ENCODE measurements at places on chromosomes 4 and X.

GRCh38 chr4:77100234-77100633 is 24.4 kb upstream of the CCNI start:
- DNase-seq = no peak

- DNase-seq = no peak
Observed at GRCh38 chrX:52556741-52557140, 39.9 kb upstream of the XAGE1B start.

DNA sequence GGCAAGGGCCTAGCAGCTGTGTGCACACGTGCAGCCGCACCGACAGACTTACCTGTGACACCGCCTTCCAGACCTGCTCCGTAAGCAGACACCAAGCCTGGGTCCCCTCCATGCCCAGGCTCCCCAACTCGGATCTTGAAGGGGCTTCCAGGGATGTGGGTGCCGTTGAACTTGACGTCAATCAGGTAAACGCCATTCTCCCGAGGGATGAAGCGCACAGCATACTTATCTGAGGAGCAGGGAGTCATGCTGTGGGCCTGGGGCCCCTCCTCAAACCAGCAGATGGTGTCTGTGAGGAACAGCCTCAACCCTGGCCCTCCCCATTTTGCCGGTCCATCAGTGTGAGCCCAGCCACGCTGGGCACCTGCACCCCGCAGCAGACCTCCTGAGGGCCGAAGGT is 24.5 kb downstream of the FLNA start:
- DNase-seq = no peak

DNA sequence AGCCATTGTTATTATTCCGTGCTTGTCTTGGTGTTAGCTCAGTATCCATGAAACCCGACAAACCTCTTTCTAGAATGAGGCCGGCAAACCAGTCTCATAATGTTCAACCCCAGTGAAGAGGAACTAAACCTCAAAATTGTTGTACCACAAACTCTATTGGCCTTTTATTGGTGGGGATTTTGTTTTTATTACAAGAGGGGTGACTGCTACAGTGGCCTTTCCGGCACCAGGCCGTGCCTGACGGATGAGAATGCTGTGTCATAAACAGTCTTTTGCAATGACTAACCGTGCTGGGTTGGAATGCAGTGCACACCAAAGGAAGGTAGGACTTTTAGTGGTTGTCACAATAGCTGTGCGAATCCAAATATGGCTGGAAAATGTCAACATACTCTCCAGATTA is 60.8 kb downstream of the SHROOM2 start:
- no peak for DNase-seq

DNA sequence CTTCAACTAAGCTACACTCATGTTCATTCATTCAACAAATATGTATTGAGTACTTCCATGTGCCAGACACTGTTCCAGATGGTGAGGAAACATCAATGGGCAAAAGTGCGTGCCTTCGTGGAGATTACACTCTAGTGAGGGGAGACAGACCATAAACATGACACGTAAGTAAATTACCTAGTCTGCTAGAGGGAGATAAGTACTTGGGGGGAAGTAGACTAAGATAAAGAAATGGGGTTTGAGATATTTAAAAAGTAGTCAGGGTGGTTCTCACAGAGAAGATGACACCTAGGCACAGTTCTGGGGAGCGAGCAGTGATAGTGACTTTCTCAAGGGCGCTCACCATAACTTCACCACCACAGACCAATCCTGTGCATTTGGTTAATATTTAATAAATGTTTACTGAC is 11.7 kb downstream of the JCHAIN start:
- no peak for DNase-seq

GRCh38 chr4:150682126-150682525 is 100.2 kb downstream of the MAB21L2 start:
- no peak for DNase-seq

DNA sequence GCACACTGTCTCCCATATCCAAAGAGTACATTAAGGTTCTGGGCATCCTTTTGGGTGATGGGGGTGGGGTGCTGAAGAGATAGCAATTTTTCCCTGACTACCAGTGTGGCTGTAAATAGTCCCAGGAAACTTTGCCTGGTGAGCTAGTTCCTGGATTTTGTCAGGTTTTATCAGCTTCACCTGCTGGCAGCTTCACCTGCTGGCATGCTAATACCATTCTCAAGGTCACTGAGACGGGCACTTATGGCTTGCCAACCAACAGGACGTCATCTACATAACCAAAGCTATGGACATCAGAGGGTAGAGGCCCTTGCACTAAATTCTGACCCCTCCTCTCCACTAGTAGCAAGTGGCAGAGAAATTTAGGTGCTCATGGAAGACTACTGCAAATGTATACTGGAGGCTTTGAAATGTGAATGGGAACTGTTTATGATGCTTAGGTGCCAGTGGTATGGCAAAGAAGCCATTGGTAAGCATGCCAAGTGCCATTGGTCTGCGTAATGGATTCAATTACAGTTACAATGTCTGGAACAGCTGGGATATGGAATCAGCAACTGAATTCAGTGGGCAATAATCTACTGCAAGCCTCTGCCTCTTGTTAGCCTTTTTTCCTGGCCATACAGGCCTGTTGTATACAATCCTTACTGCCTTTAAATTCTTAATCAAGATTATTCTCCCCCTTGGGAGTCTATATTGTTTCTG is 71.6 kb upstream of the SH3RF1 start:
- DNase-seq = no peak

GRCh38 chr4:125828346-125828745 is 513.6 kb downstream of the FAT4 start:
- no peak for DNase-seq

Measured in CD4-positive, alpha-beta T cell treated with Interleukin-2 at 100 ng/mL for 4 hours (primary cell).